Right lobe of liver (tissue), 6 donors: ENCODE measurements at places on chromosomes 2 and 18. TPM values are rescaled to one million over a fixed set of nuclear protein-coding genes. Genes with fewer than 3 reads are reported as not detected.

PLCL1 gene
- total RNA-seq = 0.12 TPM

KIDINS220 gene
- total RNA-seq = 21.0 TPM

CRYGC gene
- not detected for total RNA-seq

KCNE4 gene
- 1.2 TPM for total RNA-seq

FLACC1 gene
- total RNA-seq = 0.74 TPM

KLHL41 gene
- total RNA-seq = 0.22 TPM

HOXD3 gene
- total RNA-seq = not detected

AFG3L2 gene
- total RNA-seq = 34.2 TPM

NR4A2 gene
- 1.2 TPM for total RNA-seq

SERPINB8 gene
- 18.6 TPM for total RNA-seq

HOXD1 gene
- total RNA-seq = not detected

C18orf32 gene
- total RNA-seq = 34.2 TPM

RNASEH1 gene
- total RNA-seq = 8.3 TPM

REEP1 gene
- total RNA-seq = 1.8 TPM

KLHL14 gene
- not detected for total RNA-seq

EFR3B gene
- total RNA-seq = 0.15 TPM

CDH2 gene
- total RNA-seq = 36.2 TPM

TEKT4 gene
- total RNA-seq = not detected

SLC4A5 gene
- total RNA-seq = 1.2 TPM

DSG4 gene
- total RNA-seq = not detected

ABCG8 gene
- 33.6 TPM for total RNA-seq

SRSF7 gene
- total RNA-seq = 56.0 TPM

SLC66A3 gene
- total RNA-seq = 8.5 TPM

IL1R2 gene
- 5.5 TPM for total RNA-seq

SETBP1 gene
- 16.9 TPM for total RNA-seq

CFAP65 gene
- total RNA-seq = not detected

RUFY4 gene
- total RNA-seq = not detected

WDSUB1 gene
- 4.3 TPM for total RNA-seq

CIB4 gene
- not detected for total RNA-seq

SGPP2 gene
- 0.14 TPM for total RNA-seq

RTKN gene
- 102 TPM for total RNA-seq

ANKRD30B gene
- not detected for total RNA-seq

AGXT gene
- 744 TPM for total RNA-seq

DYSF gene
- total RNA-seq = 25.8 TPM

TFCP2L1 gene
- 0.31 TPM for total RNA-seq

KCNJ13 gene
- not detected for total RNA-seq

ZNF407 gene
- total RNA-seq = 7.8 TPM
